ENCODE measurements at places on chromosomes 12 and 14.

- H3K4me3 ChIP-seq, result no peak overlapping the region
- no peak for DNase-seq
- H3K27me3 ChIP-seq, result no peaks in the 10 kb centered on the region
- H3K36me3 ChIP-seq, result peaks cover 4% of the 10 kb centered on the region
- no peak overlapping the region for H3K27ac ChIP-seq
Observed at GRCh38 chr12:108368089-108368488, 29.0 kb upstream of the CMKLR1 start.

DNA sequence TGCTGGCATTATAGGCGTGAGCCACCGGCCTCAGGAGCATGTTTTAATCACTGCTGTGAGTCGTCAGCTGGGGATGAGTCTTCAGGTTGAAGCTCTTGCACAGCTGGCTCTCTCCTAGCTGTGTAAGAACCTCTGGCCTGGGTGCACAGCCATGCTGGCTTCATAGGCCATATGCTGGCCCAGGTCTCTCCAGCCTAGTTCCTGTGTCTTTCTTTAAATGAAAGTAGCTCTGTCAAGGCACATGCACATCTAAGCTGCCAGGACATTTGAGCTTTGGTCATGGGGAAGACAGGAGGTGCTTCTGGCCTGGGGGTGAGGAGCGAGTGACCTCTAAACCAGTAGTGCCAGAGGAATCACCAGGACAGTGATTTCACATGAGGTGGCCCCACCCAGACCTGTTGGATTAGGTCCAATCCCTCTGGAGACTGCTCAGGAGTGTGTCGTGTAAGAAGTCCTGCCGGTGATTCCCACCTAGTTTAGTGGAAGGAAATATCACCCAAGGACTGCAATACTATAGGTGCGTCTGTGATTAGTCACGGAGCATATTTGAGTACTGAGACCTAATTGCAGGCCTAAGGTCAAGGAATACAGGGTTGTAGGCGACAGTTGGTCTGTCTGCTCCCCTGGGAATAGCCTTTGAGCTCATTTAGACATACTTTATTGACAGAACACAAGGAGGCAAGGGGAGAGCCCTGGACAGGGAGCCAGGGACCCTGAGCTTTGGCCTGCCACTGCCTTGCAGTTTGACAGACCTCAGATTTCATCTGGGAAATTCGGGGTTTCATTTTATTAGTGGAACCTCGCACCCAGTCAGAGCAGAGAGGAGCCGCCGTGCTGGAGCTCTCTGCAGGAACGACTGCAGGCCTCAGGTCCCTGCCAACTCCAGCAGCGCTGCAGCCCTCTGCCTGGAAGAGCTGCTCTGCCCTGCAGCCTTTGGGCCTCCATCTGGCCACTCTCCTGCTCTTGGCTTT is 67.0 kb downstream of the ANKRD9 start:
- no peak overlapping the region for H3K4me3 ChIP-seq
- DNase-seq, result no peak
- no peak overlapping the region for H3K27ac ChIP-seq

DNA sequence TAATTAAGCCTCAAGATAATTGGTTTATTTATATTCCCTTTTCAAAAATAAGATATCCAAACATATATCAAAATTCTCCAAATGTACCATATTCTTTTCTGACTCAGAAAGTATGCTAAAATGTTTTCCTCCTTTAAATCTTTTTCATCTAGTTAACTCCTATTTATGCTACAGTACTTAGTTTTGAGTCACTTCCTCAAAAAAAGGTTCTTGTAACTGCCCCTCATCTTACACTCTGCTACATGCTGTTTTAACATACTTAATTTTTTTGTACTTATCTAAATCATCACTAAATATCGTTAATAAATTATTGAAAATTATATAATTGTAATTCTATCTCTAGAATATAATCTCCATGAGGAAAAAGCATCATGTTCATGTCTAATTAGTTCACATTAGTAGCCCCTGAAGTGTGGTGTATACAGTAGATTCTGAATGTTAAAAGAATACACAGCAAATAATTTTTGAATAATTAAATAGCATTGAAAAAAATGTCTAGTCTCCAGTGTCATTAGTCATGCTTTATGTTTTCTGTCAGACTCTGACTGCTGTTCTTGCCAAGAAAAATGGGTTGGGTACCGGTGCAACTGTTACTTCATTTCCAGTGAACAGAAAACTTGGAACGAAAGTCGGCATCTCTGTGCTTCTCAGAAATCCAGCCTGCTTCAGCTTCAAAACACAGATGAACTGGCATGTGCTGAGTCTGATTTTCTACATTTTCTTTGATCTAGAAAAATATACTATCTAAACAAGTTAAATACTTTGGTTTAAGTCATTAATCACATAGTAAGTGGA is 3.5 kb downstream of the KLRD1 start:
- peaks cover 18% of the 10 kb centered on the region for H3K27me3 ChIP-seq
- peak overlapping the region; percentile 40 for H3K4me3 ChIP-seq
- peaks cover 8% of the 10 kb centered on the region for H3K4me1 ChIP-seq

DNA sequence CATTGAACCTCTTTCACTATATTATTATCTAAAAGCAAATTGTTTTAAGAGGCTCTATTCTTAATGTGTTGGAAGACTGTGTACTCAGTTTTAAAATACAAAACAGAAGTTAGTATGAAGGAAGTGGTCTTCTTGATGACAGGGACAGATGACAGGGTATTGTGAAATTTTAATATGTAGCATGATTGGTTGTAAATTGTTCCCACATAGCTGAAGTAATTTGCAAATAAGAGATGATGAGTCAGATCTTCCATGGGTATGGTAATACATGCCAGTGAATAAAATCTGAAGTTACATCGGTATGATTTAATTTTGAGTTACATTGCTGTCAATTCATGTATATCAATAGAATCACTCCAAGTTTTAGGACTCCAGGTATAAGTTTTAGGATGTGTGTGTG is 454.8 kb downstream of the AEBP2 start:
- H3K27ac ChIP-seq, result peak overlapping the region; percentile 99
- peaks cover 16% of the 10 kb centered on the region for H3K27me3 ChIP-seq
- no peak for DNase-seq
- peaks cover 26% of the 10 kb centered on the region for H3K4me1 ChIP-seq
- no peaks in the 10 kb centered on the region for H3K36me3 ChIP-seq

DNA sequence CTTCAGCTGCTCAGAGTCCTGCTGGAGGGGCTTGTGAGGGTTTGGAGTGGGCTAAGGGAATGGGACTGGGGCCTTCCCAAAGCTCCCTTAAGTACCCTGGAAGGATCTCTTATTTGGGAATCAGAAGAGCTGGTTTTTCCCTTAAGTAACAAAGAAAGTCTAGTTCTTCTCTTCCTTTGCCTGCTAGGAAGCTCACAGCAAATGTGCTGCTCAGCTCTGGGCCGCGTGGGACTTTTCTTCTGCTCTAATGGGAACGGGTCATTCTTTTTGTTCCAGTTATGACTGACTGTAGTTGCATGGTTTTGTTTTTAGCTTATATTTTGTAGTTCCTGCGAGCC is 6.0 kb downstream of the KIF26A start:
- H3K27ac ChIP-seq, result no peak overlapping the region
- H3K4me3 ChIP-seq, result no peak overlapping the region
- peaks cover 8% of the 10 kb centered on the region for H3K27me3 ChIP-seq
- no peaks in the 10 kb centered on the region for H3K36me3 ChIP-seq
- H3K4me1 ChIP-seq, result no peaks in the 10 kb centered on the region
- no peak for DNase-seq
